ENCODE measurements at places on chromosomes 16 and 17. TPM values are rescaled to one million over a fixed set of nuclear protein-coding genes. Genes with fewer than 3 reads are reported as not detected.

Gene ZMYND15
- not detected for total RNA-seq

Gene MT3
- not detected for total RNA-seq

DNA sequence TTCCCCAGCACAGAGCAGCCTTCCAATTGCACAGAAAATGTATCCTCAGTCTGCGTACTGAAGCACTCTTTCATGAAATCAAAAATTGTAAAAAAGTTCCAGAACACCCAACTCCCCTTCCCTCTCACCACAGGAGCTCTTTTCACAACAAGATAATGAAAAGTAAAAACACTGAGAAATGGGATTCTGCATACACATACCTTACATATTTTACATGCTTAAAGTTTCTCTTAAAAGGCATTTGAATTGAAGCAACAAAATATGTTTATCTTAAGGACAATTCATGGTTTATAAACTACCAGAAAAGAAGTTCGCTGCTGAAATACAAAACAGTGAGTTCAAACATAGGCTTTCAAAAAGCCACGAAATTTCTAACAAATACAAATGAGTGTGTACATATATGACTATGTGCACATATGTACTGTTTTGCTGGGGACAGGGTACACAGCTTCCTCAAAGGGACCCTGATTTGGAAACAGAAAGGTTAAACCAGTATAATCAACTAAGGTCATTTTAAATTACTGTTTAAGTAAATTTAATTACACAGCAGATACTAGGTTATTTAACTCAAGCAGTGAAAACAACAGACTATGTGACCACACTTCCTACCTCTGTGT, 33.8 kb downstream of the COG1 start:
- peak; percentile 27 for DNase-seq

DNA sequence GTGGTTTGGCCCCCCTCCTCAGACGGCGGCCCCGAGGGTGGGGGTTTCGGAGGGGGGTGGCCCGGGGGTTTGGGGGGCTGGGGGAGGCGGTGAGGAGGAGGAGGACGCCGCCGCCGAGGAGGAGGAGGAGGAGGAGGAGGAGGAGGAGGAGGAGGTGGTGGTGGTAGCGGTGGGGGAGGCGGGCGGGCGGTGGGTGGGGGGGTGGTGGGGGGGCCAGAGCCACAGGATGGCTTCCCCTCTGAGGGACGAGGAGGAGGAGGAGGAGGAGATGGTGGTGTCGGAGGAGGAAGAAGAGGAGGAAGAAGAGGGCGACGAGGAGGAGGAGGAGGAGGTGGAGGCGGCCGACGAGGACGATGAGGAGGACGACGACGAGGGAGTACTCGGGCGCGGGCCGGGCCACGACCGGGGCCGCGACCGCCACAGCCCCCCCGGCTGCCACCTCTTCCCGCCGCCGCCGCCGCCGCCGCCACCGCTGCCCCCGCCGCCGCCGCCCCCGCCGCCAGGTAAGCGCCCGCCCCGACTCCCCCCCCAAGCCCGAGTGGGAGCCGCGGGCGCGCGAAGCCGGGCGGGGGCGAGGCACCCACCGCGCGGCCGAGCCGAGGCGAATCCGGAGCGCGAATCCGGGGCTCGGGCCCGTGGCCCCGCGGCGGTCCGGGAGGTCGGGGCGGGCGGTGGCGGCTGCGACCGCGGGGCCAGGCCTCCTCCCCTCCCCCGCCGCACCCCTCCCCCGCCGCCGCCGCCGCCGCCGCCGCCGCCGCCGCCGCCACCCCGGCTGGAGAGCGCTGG, 3.8 kb upstream of the CHD3 start:
- DNase-seq: peak; percentile 21

DNA sequence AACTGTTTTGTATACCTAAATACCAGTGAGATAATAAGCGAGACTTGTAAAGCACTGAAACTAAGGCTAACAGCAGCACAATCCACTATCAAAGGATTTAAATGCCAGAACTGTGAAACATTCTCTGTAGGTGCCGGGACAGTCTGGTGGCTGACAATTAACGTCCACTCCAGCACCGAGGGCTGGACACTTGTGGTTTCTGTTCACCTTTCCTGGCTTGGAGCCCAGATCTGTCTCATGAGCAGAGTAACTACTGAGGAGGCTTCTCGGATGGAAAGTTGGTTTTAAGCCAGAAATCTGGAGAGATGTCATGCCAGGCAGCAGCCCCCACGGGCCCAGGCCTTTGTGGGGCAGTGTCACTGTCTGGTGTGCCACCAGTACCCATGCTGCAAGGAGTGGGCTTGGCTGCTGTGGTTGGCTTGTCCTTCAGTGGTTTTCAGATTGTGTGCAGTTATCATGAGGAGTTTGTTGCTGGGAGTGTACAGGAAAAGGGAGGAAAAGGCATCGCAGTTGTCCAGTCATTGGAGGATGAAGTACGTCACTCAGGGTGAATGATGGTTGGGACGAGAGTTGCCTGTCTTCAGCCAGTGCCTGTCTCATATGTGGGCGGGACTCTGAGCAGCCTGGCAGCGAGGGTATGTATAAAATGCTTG, 35.5 kb downstream of the UBN1 start:
- peak; percentile 34 for DNase-seq

DNA sequence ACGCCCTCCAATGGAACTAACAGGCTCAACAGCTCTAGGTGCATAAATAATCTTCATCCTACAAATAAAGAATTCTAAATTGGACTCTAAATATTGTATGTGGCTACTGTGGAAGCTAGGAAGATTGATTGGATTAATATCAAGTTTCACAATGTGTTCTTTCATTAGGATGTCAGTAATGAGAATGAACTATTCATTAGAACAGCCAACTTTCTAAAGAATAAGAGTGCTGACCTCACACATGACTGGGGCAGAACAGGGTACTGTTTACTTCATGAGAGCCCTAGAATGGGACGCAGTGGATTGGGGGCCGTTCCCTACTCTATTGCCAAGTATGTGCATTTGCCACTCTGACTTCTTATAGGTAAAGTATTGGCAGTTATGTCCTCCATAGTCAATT, 528.2 kb upstream of the RBFOX1 start:
- DNase-seq: no peak

GRCh38 chr17:66791347-66791746, 43.6 kb upstream of the CACNG5 start:
- DNase-seq: no peak

DNA sequence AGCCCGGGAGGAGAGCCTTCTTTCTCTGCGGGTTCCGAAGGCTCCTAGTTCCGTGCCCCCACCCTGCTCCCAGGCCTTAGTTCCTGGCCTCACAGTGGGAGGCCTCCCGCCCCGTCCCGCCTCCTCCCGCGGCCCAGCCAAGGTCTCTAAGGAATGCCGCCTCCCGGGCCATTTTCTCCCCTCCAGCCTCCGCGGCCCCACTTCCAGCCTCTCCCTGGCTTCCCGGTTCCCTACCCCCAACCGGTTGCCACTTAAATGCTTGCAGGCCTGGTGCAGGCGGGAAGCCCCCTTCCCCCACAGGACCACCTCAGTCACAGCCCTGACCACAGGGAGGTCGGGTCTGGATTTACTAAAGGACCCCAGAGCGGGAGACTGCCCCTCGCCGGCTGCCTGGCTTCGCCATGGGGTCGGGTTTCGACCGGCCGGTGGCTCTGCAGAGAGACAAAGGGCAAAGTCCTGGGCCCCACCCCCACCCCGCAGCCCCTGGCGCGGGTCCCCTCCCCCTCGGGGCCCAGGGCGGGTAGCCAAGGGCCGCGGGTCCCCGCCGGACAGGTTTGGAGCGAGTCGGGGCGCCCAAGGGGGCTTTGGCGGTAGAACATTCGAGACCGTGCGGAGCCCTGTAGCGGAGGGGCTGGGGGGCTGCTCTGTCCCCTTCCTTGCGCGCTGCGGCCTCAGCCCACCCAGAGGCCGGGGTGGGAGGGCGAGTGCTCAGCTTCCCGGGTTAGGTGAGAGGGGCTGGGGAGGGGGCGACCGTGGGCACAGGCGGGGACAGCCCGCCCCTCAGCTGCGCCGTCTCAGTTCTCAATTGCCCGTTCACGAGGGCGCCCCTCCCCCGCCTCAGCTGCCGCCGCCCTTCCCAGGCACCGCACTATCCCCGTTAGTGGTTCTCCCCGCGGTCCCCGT, 16.4 kb downstream of the IGF2BP1 start:
- peak; percentile 68 for DNase-seq

DNA sequence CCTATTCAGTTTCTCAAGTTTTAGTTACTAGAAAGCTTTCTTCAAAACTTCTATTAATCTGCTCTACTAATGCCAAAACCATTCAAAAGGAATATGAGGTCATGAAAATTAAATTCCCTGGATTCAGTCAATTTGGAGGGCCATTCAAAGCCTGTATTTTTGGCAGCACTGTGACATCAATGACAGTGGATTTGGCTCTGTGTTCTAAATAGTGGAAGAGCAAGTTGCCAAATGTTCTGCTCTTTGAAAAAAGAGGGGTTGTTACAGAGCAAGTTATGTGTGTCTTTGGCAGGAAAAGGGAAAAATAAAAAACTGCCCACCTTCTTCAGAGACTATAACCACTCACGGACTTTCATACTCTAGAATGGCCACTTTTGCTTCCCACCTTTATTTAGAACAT, 3.2 kb upstream of the C16orf46 start:
- DNase-seq: no peak

GRCh38 chr16:71709229-71709781, 15.2 kb downstream of the PHLPP2 start:
- DNase-seq: peak; percentile 37

GRCh38 chr16:15950869-15951268, 1.5 kb downstream of the ABCC1 start:
- DNase-seq: no peak

DNA sequence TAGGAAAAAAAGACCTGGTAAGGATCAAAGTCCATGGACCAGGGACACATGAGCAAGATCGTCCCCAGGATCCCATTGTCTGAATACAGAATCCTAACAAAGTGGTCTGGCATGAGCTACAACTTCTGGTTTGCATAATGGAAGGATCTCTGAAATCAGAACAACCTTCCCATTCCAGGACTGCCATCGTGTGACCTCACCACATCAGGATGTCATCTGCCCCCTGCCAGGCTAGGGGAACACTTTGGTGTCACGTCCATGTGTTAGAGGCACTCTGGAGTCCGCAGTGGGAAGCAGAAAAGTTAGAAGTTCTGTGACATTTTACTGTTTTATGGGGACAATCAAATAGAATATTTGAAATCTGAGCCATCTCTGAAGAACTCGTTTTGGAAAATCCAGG, 160.7 kb downstream of the RGS9 start:
- no peak for DNase-seq

Data from cardiac muscle cell (in vitro differentiated cells and primary cell).